ENCODE measurements at places on chromosomes 3 and 15.

- peak; percentile 83 for DNase-seq
Observed at GRCh38 chr3:42032693-42033349, 58.3 kb upstream of the TRAK1 start.

DNA sequence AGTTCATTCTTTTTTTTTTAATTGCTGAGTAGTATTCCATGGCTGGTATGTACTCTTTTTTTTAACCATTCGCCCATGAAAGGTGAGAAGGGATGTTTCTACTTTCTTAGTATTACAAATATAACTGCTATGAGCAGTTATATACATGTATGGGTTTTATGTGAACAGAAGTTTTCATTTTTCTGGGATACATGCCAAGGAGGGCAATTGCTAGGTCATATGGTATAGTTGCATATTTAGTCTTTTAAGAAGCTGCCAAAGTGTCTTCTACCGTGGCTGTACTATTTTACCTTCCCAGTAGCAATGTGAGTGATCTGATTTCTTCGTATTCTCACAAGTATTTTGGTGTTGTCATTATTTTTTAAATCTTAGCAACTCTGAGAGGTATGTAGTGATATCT is 11.2 kb upstream of the KLHL40 start:
- no peak for DNase-seq

DNA sequence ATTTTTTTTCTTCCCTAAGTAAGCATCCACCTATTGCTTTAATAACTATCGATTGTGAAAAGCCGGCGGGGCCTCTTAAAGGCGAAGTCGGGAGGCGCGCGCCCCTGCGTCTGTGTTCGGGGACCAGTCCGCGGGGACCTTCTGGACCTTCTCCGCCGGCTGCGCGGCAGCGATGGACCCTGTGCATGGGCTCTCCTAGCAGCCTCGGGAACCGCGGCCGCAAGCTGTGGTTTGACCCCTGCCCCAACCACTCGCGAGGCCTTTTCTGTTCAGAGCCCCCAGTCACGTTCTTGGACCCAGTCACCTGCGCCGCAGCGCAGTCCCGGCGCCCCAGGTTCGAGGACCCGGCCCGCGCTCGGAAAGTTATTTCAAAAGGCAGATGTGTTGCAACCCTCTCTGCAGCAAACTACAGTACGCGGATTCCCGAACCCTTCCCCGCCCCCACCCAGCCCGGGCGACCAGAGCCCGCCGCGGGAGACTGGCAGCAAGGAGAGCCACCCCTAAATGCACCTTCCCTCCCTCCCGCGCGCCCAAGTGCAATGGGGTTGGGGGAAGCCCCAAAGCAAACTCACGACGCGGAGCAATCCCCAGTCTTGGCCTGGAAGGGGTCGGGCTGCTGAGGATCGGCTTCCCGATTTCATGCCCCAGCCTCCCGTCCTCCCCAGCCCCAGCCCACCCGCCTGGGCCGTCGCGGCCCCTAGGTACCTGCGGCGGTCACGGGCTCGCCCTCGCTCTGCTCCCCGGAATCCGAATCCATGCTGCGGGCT is 684 bp downstream of the TNFAIP8L3 start:
- DNase-seq: no peak

DNA sequence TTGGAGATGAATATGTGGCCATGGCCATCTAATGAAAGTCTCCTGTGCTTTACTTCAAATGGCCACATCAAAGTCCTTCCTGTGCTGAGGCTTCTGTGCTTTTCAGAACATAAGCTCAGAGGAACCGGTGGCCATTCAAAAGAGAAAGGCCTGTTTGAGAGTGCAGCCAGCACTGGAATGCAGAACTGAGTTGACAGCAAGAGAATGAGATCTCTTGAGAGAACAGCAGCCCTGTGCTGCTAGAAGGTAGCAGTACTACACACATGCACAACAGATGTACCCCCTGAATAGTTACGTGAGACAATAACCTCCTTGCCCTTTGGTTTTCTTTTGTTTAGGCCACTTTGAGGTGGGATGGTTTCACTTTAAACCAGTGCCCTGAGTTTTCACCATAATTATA is 292.5 kb downstream of the PTPRG start:
- no peak for DNase-seq

GRCh38 chr15:62912808-62913207 is 129.7 kb upstream of the TPM1 start:
- DNase-seq: no peak

GRCh38 chr3:61573441-61573840 is 12.1 kb downstream of the PTPRG start:
- DNase-seq: peak; percentile 78

DNA sequence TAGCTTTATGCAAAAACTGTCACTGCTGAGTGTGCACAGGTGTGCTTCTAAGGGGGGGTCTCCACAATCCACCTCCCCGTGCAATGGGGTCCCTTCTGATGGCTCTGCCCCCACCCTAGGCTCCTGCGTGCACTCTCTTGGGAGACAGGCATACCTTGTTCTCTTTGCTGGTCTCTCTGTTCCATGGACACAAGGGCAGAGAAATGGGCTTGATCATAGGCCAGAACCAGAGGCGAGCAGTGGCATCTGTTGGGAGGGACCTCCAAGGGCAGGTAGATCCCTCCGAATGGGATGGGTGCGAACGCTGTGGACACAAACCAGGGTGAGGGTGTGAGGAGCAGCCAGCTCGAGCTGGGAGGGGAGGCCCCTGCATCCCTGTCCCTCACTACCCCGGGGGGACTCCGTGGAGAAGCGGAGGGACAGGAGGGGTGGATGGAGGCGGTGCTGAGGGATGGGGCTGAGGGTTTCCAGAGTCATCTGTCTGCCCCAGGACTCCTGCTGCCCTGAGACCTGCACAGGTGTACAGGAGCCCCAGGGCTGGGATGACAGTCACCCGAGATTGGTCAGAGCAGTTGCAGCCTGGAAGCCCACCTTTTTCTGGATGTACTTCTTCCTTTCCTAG is 175.0 kb downstream of the KLF13 start:
- no peak for DNase-seq

GRCh38 chr3:59052803-59053411 is 3.1 kb upstream of the CFAP20DC start:
- DNase-seq: peak; percentile 49

GRCh38 chr3:19272296-19272695 is 124.0 kb downstream of the KCNH8 start:
- no peak for DNase-seq

- no peak for DNase-seq
Observed at GRCh38 chr3:197742787-197743186, 6.1 kb upstream of the RUBCN start.

Measured in fibroblast of skin of right biceps (primary cell).